NCI-H1436 treated with DMSO at 0.1 percent for 48 hours (cell line): ENCODE measurements at places on chromosomes 2 and 18.

DNA sequence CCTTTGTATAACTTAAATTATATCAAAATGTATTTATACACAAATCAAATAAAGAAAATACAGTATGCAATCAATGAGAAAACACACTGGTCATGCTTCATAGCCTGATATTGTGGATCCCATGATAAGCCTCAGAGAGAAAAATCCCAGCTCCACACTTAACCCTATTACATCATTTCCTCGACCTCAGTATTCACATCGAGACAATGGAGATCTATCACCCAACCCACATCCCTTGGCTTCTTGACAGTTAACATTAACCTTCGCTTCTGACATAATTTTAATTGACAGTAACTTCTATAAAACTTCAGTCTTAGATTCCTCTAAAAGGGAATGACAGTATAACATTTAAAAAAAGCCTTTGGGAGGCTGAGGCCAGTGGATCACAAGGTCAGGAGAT lies 11.6 kb downstream of the TMX3 start:
- DNase-seq, result no peak

GRCh38 chr2:207182911-207183310 lies 17.2 kb upstream of the KLF7 start:
- no peak for DNase-seq

DNA sequence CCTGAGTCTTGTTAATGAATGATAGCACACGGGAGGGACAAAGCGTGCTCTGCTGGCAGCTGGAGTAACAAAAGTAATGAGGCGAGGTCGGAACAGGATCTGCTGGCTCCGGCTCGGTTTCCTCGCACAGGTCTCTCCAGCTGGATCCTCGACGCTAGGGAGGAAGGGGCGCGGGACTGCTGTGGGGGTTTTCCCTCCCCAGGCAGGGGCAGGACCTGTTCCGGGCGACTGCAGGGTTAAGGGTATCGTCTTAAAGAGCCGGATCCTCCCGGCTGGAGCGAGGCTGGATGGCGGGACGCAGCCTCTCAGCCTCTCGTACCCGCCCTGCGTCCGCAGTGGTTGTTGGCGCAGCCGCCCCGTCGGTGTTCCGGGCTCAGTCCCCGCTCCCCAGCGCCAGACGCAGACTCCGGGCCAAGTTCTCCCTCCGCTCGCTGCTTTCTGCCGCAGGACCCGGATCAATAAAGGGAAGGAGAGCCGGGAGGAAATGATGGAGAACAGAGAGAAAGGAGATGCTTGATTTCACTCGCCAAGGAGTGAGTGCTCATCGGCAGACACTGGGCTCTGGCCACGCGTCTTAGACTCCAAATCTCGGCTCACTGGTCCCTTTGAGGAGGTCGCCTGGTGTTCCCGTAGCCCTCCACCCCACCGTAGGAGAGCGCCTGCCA lies 1.1 kb upstream of the LIPG start:
- no peak for DNase-seq

DNA sequence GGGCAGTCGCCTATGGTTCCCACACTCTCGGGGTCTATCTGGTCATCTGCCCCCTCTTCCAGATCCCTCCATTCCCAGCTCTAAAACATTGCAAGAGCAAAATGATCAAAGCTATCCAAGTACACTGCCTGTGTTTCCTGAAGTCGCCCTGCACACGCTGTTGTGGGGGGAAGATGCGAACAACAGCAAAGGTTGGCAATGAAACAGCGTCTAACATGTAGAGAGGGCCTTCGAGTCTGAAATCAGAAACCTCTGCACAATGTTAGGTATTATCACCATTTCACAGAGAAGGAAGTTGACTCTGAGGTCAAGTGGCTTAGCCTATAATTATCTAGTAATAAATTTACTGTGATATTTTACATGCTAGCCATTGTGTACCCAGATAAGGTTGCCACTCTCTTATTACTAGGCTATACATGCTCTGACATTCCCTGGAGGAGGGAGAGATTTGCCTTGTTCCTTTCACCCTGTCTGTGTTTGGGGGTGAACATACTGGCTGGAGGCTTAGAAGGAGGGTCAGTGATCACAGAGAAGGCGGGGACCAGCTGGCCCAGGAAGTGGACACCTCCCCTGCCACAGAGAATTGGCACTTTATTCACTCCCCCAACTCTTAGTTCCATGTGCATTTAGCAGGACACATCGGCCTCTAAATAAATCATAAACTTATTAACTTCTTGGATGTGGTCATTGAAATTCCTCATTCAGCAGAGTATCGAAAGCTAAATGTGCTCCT lies 36.8 kb downstream of the KCTD1 start:
- DNase-seq, result peak; percentile 38

GRCh38 chr2:46252891-46253659 lies 44.1 kb upstream of the EPAS1 start:
- peak; percentile 66 for DNase-seq

DNA sequence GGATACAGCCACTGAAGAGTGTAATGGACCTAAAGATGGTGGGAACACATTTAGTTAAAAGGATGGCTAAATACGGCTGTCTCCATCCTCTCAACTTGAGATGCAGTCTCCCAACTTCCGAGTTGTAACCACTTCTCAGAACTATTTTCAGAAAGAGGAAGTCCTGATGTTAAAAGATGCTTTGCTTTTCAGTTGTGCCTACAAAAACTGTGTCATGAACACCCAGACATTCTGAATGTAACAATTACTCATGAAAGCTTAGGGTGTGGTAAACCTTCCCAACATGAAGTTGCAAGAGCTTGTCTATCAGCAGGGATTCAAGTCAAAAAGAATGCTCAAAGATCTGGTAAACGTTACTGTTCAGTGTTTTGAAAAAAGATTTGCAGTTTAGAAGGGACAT lies 147.9 kb downstream of the DOCK10 start:
- DNase-seq, result no peak

- DNase-seq, result no peak
These were observed 75.0 kb downstream of the KCNG2 start for GRCh38 chr18:79872527-79873444.

GRCh38 chr2:35294636-35295263 lies 1060.8 kb upstream of the CRIM1 start:
- DNase-seq, result no peak

- no peak for DNase-seq
These were observed 94.2 kb upstream of the RAB27B start for GRCh38 chr18:54734059-54734458.

DNA sequence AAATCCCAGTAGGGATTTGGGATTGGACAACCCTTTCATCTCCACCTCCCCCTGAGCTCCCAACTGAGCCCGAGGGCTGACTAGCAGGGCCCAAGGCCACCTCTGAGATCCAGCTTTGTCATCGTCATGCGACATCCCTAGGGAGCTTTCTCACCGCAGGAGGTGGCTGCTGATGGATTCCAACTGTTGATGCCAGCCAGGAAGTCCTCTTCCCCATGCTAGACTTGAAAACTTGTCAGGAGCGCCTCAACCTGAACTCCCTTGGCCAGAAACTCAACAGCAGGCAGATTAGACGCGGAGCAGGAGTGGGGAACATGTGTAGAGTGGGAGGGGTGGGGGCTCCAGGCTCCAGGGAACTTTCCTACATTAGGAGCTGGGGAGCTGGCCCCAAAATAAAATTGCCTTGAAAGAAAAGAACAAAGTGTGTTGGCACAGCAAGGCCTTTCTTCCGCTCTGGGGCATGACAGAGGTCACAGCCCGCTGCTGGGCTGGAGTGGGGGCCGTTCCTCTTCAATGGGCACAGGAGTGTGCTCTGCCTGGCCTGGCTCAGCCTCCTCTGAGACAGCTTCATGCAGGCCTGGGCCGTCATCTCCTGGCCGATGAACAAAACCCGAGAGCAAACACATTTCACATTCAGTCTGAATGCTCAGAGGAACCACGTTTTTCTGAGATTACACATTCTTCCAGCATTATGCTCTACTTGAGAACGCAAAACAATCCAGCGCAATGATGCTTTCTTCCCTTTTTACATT lies 34.5 kb downstream of the EMILIN2 start:
- DNase-seq, result no peak

GRCh38 chr2:109175350-109175678 lies 46.3 kb downstream of the SH3RF3 start:
- DNase-seq, result no peak

DNA sequence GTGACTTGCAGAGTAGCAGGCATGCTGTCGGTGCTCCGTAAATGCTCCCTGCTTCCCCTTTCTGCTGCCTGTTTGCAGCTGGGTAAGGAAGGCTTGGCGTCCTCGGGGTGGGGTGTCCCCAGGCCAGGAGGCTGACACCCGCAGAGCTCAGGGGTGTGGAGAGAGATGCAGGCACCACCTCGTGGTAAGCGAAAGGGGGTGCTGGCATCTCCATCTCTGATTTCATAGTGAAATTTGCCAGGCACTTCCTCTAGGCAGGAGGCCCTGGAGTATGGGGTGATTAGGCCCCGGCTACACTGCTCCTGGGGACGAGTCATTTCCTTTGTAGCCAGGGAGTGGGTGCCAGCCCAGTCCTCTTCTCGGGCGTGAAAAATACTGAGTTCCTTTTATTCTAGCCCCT lies 160.4 kb downstream of the KLHL29 start:
- no peak for DNase-seq

DNA sequence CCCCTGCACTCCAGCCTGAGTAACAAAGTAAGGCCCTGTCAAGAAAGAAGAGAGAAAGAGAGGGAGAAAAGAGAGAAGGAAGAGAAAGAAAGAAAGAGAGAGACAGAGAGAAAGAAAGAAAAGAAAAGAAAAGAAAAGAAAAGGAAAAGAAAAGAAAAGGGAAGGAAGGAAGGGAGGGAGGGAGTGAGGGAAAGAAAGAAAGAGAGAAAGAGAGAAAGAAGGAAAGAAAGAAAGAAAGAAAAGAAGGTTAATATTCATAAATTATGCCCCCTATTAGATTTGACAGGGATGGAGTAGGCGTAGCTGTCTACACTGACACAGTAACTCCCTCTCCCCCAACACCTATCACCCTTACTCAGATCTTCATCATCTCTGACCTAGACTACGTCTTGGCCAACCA lies 202.3 kb downstream of the SP3 start:
- no peak for DNase-seq

DNA sequence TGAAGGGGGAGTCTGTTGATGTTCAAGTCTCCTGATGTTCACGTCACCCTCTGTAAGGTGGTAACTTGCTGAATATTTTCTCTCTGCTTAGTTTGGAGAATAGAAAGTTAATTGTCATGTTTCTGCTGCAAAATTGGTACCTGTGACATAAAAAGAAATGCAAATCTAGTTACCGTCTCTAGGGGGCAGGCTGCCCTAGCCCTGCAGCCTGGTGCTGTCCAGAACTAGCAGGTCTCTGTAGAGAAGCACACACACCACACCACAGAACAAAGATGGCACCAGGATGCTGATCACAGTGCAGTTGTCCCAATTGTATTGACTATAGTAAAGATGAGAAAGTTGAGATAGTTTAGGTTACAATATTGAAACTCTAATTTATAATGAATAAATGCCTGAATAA lies 47.0 kb downstream of the SLC9A4 start:
- no peak for DNase-seq

GRCh38 chr18:4181086-4181485 lies 274.0 kb downstream of the DLGAP1 start:
- DNase-seq, result no peak

DNA sequence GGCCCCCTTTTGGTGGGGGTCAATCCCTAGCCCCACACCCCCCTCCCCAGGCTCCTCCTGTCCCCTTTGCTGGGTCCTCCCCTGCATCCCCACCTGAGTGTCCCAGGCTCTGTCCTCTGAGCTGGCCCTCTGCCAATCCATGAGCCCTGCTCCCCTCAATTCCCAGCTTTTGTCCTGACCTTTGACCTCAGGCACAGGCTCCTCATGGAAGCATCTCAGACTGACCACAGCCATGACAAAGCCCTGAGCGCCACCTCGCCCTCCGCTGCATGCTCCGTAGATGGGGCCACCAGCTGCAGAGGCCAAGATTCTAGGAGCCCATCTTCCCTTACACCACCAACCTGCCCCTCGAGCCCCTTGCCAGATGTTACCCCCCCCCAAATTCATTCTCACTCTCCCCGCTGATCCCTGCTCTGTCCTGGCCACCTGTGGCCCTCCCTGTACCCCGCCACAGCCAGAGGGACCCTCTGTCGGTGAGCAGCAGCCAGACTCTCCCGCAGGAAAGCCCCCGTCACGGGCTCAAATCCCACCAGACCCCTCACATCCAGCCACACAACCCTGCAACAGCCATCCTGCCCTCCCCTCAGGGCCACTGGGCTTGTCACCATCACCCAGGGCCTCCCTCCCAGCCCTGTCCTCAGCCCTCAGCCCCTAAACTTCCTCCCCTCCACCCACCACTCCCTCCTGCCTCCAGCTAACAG lies 206.0 kb downstream of the MGAT5 start:
- DNase-seq, result no peak

GRCh38 chr2:226423498-226423960 lies 376.1 kb downstream of the IRS1 start:
- no peak for DNase-seq

DNA sequence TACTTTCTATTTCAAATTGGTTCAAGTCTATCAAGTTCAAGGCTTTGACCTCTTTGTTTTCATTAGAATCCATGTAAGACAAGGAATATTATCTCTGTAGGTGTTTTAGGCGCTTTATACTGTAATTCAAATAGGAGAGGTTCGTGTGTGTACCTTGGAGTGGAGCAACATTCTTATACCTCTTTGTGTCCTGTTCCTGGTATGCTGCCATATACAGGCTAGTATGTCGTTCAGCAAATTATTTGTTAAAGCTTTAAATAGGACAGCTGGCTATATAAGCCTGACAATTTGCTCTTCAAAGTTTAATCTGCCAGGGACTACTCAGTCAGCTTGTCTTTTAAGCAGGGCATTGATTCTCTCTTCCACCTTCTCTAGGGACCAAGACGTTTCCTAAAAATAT lies 31.1 kb upstream of the SPAG16 start:
- DNase-seq, result no peak

DNA sequence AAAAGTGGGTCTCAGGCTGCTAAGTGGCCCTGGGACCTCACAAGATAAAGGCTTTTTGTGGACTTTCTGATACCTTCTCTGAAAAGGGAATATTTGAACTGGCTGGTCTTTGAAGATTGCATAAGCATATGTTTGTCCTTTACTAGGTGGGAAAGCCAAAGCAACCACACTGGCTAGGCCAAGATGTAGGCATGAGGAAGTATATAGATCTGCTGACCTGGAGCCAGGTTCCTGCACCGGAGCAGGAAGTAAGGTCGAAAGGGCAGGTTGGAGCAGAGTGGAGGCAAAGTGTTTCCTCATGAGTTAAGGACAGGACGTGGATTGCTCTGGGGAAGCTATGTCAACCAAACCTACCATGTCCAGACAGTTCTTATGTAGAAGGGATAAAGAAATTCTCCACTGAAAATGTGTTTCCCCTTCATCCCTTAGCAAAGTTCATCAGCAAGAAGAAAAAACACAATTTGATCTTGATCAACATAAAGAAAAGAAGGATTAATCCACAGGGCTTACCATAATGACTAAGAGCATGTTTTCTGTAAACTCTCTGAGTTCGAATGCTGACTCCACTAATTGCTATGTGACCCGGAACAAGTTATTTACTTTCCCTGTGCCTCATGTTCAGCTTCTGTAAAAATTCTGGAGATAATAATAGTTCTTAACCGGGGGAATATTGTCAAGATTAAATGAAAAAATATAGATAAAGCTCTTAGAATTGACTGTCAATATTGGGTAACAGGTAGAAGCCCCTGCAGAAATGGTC lies 156.1 kb upstream of the SRD5A2 start:
- no peak for DNase-seq

- no peak for DNase-seq
These were observed 345.7 kb downstream of the CYP26B1 start for GRCh38 chr2:71801969-71802368.
